CD4-positive, alpha-beta T cell (primary cell): ENCODE measurements at places on chromosomes 7 and 10.

DNA sequence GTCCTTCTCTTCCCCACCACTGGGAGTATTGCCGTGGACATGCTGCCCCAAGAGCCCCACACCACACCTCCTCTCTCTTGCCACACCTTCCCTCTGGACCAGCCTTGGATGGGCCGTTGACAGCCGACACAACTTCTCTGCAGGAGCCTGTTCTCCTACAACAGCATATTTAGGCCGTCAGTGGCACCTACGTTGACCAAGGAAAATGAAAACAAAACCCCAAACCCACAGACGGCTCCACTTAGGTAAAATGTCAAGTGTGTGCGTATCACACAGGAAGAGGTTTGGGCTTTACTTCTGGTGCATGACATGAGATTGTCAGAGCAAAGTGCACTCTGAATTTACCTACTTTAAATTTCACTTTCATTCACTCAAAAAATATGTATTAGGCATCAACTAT lies 246.6 kb downstream of the ZMYND11 start:
- DNase-seq = no peak

GRCh38 chr7:64541438-64542359 lies 21.2 kb downstream of the ZNF680 start:
- DNase-seq = no peak

- no peak for DNase-seq
Measured at GRCh38 chr10:131187274-131187673, 124.2 kb downstream of the TCERG1L start.

- DNase-seq = no peak
Measured at GRCh38 chr7:69283421-69283820, 314.9 kb upstream of the AUTS2 start.

- DNase-seq = no peak
Measured at GRCh38 chr10:79244068-79244442, 103.2 kb upstream of the PPIF start.

DNA sequence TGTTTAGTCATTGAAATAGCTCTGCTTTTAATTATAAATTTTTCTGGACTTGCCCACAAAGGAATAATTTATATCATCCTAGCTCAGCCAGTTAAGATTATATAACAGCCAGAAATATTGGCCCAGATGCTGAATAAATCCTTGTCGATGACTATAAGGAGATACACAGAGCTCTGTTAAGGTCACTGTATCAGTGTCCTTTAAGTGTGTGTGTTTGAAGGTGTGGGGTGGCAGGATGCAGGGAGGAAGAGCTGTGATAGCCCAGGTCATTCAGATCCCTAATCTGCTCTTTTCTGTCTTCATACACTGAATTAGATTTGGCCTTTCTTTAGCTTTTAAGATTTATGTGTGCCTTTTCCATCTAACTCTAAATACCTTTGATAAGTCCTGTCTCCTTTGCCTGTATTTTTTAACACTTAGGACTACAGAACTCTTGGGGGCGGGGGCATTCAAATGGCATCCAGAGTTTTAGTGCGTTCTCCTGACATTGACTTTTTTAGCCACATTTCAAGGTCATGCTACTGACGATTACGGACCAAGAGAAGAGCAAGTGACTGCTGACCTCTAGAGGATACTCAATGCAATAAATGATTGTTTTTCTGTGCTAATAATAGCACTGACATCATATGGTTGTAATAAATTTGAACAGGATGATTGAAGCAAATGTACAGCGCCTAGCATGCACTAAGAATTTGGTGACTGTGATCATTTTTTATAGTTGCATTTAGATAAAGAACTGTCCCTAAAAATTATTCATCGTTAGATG lies 172.3 kb downstream of the CACNB2 start:
- DNase-seq = no peak

DNA sequence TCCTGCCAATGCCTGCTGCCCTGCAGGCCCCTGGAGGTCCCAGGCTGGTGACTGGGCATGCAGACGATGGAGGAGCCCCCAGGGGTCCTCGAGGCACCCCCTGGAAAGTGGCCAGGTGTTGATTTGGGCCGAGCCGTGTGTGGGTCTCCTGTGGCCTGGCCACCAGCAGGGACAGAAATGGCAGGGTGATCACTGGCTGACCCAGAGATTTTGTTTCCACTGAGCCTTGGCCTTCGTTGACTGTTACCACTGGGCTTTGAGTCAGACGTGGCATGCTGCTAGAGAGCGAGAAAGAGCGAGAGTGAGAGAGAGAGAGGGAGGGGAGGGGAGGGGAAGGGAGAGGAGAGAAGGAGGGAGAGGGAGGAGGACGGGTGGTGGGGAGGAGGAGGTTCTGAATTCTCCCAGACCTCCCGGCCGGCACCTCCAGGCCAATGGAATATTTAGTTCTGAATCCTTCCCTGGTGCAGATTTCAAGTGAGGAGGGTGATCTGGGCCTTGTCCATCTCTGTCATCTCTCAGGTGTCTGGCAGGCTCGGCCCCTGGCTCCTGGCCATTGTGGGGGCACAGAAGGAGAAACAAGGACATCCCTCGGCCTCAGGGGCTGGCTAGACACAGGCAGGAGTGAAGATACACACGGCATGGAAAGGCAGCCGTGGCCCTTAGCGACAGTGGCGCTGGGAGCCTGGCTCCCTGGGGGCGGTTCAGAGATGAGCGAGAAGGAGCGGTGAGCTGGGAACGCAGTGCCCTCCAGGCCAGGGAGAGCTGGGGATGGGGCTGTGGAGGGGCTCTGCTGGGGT lies 58.2 kb downstream of the GLRX3 start:
- DNase-seq = no peak

DNA sequence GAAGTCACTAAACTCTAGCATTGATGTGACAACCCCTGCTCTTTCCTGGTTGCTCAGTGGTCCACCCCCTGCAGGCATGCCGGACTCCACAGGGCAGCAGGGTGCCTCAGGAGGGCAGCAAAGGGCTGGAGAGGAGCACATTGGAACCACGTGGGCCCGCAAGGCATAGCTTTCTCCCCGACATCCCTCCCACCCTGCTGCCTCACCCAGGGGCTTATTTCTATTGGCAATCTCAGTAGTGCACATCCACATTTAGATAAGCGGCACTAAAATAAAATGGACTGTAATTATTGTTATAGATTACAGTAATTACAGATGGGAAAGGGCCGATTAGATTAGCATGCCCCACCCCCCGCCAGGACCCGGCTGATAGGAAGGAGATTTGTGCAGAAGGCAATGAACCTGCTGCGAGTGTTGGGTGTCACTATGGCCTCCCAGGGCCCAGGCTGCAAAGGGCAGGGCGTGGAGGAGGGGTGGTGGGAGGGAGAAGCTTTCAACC lies 580.1 kb downstream of the GRID1 start:
- no peak for DNase-seq

- DNase-seq = no peak
Measured at GRCh38 chr7:138245682-138246081, 169.4 kb downstream of the AKR1D1 start.

DNA sequence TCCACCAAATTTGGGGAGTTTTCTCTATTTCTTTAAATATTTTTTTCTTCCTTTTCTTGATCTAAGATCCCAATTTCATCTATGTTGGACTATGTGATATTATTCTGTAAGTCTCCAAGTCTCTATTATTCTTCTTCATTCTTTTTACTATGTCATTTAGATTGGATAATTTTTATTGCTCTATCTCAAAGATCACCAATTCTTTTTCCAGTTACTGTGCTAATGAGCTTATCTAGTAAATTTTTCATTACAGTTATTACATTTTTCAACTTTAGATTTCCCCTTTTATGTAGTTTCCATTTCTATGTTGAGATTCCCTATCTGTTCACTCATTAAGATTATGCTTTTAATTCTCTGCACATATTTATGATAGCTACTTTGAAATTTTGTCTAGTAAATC lies 131.6 kb upstream of the NAMPT start:
- DNase-seq = no peak

- DNase-seq = no peak
Measured at GRCh38 chr7:51451751-51452476, 135.3 kb upstream of the COBL start.

GRCh38 chr10:124213471-124213870 lies 120.1 kb upstream of the CHST15 start:
- DNase-seq = no peak

GRCh38 chr10:110504111-110504735 lies 6.5 kb downstream of the DUSP5 start:
- peak; percentile 25 for DNase-seq

DNA sequence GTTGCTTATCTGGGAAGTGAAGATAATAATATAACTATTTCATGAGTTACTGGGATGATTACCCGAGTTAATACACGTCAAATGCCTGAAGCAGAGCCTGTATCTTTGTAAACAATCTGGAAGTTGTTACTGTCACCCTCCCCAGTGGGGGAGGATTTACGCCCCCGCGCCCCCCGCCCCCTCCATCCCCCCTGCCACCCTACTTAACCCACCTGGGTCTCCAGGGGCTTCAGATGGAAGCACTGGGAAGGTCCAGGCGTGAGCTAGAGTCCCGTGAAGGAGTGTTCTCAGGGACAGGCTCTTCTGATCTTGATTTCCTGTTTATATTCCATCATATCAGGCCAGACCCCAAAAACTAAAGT lies 691 bp upstream of the PPA1 start:
- no peak for DNase-seq

DNA sequence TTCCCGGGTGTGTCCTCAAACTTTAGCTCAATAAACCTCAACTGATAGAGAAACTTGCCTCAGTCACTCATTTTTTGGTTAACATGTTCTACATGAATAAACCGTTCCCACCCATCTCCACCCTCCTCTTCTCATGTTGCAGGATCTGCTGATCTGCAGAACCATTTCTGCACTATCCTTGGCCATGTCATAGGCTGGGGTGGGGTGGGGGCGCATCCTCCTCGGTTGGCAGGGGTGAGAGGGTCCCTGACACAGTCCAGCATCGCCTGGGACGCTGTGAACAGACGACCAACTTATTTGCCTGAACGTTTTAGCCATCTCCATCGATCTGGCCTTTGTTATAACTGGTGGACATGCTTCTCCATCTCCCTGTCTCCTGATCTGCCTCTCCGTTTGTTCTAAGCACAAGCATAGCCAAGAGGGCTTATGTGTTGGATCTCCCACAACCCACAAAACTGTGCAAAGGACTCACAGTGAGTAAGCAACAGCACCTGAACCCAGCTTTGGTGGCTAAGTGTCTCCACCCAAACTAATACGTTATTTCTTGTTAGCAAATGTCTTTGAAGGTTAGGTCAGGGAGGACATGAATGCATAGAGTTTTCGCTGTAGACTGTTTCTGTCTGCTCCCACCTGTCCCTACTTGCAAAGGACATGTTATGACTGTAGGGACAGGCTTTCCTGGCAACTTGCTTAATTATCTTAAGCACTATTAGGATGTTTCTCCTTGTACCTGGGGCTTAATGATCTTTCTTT lies 51.7 kb downstream of the PRKCQ start:
- no peak for DNase-seq

- DNase-seq = peak; percentile 76
Measured at GRCh38 chr10:73095481-73096021, 1.1 kb downstream of the P4HA1 start.

DNA sequence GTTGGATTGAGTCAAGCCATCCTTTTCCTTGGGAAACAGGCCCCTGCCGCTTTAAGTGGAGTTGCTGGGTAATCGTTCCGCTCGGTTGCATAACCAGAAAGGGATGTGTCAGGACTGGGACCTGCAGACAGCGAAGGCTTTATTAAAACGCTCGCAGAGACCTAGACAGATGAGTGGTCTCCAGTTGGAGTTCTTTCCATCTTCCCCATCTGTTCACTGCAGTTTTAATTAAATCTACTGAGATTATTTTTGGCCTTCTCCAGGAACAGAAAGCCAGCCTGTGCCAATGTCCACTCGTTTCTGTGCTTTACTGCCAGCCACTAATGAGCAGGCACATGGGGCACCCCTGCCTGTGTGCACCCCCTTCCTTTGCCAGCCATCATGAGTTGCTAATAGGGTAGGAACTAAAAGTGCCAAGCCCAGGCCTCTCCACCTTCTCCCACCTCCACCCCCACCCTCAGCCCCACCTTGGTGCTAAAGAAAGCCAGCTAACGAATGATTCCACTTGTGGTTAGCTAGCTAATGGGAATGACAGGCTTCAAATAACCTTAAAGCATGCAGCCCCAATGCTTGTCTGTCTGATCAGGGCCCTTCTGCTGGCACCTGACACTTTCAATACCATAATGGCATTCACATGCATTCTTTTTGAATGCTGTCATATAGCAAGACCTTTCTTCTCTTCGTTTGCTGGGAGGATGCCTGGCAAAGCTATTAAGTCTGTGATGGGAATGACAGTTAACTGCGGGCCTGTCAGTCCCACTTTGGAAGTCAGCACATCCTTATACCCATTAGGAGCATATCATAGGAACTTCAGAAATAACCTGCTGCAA lies 556.8 kb upstream of the GALNT17 start:
- DNase-seq = no peak

- no peak for DNase-seq
Measured at GRCh38 chr7:73830681-73831583, at the start of gene CLDN4. TSS of gene CLDN4 (plus strand) at chr7:73830996. CDS start at chr7:73831202, 206 bp downstream.
